NB4 (cell line): ENCODE measurements at places on chromosomes 3 and 15.

- DNase-seq: peak; percentile 40
Measured at GRCh38 chr3:160780245-160780644, 24.2 kb downstream of the PPM1L start.

DNA sequence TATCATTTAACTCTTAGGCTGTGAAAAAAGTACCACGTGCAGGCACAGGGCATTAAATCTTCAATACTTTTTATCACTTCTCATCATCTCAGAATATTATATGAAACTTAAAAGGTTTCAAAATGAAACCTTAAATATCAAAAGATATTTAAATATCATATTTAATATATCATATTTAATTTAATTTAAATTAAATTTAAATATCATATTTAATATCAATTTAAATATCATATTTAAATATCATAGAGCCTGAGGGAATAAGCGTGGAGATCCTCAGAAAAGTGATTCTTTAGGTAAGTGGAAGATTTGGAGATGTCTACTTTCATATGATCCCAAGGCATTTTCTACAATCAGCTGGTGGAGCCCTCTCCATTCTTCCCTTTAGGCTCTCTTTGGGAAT, 716.6 kb downstream of the OTOL1 start:
- no peak for DNase-seq

GRCh38 chr15:90814191-90814821, 54.1 kb upstream of the FURIN start:
- DNase-seq: no peak

DNA sequence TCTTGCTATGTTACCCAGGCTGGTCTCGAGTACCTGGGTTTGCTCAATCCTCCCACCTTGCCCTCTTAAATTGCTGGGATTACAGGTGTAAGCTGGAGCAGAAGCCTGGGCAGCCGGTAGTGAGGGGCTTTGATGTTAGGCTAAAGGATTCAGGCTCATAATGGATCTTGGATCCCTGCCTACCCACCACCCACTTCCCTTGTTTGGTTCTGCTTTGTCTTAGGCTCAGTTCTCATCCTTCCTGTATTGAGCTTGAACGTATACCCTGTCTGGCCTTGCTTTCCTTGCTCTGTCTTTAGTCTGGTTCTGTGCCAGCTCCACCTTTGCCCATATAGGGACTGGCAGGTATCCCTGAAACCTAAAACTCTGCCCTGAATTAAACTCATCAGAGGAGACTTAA, 1.7 kb downstream of the PPCDC start:
- DNase-seq: no peak

DNA sequence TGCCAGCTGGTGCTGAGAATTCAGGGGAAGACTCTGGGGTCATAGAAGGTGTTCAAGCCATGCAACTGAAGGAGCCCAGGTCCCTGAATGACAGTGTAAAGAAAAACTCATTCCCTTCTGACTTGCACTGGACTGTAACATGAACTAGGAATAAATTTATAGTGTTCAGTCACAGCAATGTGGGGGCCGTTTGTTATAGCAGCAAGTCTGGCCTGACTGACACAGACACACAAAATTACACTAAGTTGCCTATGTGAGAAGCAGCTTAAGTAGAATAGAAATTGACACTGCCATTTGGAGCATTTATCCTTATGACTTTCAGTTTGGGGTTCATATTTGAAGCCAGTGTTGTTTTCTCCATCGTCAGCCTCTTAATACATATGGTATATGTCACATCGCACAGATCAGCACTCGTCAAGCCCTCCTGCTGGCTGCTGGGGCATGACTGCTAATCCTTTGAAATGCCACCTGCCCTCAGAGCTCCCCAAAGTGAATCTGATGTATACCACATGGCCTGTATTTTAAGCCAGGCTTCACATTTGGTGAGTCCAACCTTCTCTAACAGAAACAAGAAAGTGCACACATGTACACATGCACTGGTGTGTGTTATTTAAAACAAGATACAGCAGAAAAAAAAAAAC, 17.1 kb upstream of the HEG1 start:
- DNase-seq: no peak

DNA sequence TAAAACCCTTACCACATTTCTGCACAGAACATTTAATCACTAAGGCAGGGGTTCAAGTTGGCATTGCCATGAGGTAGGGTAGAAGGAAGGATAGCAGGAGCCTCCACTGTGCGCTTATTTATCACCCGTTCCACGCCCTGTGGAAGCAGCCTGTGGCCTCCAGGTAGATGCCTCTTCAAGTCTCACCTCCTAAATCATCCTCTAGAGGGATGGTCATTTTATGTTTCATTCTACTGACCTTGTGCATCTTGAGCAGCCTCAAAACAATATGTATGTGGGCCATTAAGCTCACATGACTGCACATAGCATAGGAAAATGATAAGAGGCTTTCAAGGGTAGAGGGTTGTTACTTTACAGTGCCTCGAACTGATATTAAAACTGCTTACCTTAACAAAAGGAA, 546.2 kb downstream of the GRM7 start:
- DNase-seq: no peak

GRCh38 chr15:84590406-84590805, 10.4 kb upstream of the ZSCAN2 start:
- no peak for DNase-seq

DNA sequence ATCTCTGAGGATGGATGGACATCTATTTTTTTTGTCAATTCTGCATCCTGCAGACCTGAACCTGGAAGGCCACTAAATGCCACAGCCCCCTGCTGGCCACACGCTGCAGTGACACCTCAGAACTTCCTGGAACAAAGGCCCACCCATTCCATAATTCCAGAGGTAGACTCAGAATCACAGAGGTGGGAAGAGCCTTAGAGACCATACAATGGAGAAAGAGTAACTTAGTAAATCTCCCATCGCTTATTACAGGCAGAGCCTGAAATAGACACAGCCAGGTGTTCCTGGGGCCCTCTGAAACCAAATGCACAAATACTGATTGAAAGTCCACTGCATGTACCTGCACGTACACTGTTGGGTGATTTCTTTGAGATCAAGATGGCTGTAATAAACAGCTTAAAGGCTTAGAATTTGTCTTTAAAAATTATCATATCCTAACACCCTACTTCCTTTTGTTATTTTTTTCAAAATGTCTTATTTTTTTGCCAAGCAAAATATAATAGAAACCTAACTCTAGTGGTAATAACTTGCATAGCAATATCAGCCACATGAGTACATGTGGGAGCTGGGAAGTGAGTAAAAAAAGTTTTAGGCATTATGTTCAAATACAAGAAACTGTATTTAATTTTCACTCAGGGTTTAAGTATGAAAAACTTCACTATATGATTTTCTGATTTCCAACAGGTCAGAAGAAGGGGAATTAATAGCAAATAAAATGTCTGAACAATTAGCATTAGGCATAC, 62.7 kb downstream of the EOMES start:
- peak; percentile 52 for DNase-seq

DNA sequence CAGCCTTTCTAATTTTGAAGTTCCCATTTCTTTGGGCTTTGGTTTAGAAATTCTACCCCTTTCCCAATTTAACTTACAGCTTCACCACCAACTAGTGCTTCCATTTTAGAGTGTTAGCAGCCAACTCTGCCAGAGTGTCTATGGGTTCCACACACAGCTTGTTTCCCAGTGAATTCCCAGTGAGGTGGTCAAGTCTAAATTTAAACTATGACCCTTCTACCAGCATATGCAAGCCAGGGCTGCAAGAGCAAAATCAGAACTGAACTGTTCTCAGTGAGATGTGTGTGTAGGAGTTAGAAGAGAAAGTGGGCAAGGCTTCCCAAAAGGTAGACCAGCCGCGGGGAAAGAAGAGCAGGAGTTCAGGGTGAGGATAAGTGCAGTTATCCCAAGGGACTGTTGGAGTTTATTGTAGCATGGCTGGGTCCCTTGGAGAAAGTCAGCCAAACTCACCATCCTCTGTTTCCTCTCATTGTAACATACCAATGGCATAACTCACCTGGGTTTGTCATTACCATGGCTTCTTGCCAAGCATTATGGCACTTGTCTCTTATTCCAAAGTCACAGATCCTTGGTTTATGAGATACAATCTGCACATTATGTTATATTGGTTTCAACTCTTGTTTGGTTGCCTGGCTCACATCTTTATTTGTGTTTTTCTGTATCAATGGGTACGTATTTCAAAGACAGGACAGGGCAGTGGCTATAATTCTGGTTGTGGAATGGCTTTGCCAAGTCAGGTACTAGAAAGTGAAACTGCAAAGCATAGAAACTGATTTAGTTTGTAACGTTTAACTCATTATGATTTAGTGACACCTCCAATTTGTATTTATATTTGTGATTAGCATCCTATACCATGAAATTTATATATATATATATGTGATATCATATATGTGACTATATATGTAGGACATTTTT, 130.2 kb upstream of the UMPS start:
- no peak for DNase-seq

DNA sequence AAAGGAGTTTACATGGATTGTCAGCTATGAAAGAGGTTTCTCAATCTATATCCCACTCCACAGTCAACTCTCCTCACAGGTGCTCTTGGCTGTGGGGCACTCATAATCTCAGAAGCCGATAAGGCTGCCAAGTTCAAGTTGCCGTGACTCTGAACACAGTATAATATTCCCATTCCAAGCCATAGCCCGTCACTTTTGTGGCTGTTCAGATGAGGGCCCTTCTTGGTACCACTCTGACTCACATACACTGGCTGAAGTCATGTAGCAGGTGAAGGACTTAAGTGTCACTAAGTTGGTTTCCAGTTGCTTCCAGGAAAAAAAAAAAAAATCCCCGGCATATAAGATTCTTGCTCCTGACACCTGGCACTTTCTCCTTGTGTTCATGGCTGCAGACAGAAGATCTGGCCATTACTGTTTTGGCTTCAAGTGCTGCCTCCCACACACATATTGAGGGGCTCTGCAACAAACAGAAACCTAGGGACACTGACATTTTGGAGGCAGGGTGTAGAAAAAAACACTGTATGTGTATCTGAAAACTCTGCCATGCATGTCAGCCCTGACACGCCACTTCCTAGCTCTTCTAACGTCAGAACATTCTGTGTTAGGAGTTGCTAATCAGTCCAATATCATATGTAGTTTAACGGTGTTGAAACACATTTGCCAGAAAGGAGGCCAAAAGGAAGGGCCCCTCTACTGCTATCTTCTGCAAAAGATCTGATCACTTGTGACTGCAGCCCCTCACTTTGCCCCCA, 170.2 kb upstream of the ICE2 start:
- DNase-seq: no peak

DNA sequence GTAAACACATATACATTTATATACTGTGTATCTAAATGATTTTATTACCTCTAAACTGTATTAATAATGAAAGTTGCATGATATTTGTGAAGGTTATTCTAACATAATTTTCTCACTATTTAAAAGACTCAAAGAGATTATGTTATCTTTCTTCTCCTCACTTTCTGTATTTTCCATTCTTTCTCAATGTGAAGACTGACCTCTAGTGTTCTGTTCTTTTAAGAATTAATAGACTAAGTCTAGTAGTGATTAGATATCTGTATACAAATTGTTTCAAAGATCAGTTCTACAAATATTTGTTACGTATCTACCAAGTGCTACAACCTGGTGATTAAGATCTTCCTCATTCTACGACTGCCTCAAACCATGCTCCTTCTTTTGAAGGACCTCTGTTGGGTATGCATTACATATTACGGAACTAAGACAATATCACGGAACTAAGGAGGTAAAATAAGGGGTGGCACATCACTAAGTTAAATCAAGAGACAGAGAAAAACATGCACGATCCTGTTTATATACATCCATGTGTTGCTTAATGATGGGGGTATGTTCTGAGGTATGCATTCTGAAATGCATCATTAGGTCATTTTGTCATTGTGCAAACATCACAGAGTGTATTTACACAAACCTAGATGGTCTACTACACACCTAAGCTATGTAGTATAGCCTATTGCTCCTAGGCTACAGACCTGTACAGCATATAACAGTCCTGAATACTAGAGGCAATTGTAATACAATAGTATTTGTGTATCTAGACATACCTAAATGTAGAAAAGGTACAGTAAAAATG, 161.5 kb upstream of the KBTBD8 start:
- DNase-seq: no peak

DNA sequence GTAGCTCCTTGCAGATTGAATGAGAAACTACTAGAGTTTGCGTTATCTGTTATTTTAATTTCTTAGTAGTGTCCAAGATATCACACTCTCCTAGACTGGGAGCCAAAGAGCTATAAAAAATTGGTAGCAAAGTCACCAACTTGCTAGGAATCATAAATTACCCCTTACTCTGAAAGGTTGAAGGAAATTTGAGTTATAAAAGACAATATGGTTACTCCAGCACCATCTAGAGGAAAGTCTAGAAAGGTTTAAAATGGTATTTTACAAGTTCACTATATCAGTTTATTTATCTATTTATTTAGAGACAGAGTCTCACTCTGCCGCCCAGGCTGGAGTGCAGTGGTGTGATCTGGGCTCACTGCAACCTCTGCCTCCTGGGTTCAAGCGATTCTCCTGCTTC, 121.6 kb downstream of the RBPMS2 start:
- peak; percentile 44 for DNase-seq
